ENCODE measurements at places on chromosomes 1 and 21.

- DNase-seq: no peak
Observed at GRCh38 chr21:43867948-43868347, 2.9 kb downstream of the AGPAT3 start.

DNA sequence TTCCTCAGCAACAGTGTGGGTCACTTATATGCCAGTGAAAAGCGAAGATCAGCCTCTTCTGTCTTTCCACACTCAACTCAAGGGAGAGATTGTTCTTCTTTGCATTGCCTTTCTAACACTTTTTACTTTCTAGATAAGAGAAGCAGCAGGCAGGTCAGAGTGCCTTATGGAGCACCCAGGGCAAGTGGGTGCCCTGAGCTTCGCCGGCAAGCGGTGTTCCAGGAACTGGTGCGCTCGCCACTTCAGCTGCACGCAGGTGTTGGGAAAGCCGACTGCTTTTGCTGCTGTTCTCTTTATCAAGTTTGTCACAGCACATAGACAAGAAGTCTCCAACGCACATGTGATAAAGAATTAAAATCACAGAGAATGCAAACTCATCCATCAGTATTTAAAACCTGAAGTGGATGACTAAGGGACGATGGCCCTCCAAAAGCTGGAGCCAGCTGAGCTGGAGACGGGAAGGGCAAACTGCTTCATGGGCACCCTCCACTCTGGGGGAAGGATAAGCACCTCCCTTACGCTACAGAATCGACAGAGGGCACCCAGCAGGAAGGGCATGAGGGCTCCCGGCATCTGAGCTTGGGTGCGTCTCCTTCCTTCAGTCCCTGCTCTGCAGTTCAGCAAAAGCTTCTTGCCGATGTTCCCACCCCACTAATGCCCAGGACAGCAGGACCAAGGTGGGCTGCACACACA, 20.7 kb downstream of the UBE2G2 start:
- DNase-seq: no peak

- no peak for DNase-seq
Observed at GRCh38 chr1:9960706-9961562, 17.7 kb downstream of the NMNAT1 start.

DNA sequence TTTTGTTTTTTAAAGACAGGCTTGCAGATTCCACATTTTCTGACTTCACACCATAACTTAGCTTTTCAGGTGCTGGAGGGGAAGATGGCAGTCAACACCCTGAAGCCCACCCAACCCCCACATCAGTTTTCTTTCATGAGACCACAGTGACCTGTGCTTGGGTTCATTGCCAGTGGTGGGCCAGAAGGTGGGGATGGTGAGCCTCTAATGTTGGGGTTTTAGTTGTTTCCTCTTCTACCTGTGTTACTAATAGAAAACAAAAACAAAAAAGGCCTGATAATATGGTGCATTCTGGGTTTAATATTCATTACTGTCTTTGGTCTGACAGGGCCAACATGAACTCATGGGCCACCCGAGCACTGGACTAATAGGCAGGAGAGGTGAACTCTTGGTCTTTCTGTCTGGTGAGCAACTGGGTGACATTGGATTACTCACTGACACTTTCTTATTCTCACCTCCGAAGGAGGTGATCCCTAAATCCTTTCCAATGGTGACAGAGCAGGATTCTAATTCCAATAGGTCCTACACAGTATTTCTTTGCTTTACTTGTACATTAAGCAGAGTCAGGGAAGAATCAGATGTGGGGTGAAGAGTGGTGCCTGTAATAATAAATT, 132.8 kb downstream of the CLIC6 start:
- no peak for DNase-seq

GRCh38 chr1:54456361-54456760, 50.2 kb upstream of the SSBP3 start:
- no peak for DNase-seq

DNA sequence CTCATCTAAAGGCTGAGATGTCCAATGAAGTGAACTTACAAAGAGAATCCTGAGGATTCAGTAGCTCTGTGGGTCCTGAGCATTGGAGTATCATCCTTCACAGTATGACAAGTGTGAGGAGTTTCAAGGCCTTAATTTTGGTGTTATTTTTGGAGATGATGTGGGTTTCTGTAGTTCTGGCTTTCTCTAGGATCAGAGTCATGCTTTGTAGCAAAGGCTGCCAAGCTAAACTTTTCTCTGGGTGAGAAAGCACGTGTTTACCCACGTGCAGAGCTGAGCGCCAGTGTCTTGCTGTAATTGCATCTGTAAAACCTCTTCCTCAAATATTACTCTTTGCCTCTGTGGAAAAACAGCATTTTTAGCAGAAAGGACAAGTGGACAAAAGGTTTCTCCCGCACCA, 387.8 kb upstream of the LYPLAL1 start:
- DNase-seq: no peak

GRCh38 chr21:44486302-44486701, 31.0 kb downstream of the LRRC3 start:
- DNase-seq: no peak

- no peak for DNase-seq
Observed at GRCh38 chr21:29005696-29006095, 13.0 kb upstream of the LTN1 start.
